ENCODE measurements at places on chromosomes 7 and 10.

DNA sequence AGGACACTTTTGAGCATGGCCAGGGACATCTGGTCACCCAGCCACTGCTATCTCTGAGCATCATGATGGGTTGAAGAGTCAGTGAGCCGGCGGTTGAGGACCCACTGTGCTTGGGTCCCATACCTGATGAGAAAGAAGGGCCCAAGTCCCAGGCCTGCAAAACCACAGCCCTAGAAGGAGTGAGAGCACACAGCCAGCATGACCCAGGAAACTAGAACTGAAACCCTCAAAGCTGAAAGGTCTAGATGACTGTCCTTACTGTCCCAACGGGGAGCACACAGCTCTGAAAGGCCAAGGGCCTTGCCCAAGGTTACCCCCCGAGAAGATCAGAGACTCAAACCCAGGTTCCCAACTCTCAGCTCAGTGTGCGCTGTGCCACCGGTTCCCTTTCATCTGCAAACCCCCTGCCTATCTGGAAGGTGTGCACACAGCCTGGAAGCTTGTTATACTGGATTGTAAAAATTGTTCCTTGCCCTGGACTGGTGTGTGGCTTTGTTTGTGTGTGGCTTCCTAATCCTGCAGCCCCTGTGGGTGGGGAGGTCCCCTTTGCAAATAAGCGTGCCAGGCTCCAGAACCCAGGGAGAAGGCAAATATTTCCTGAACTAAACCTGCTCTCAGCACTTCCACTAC is 22.6 kb upstream of the PSAP start:
- DNase-seq, result no peak

DNA sequence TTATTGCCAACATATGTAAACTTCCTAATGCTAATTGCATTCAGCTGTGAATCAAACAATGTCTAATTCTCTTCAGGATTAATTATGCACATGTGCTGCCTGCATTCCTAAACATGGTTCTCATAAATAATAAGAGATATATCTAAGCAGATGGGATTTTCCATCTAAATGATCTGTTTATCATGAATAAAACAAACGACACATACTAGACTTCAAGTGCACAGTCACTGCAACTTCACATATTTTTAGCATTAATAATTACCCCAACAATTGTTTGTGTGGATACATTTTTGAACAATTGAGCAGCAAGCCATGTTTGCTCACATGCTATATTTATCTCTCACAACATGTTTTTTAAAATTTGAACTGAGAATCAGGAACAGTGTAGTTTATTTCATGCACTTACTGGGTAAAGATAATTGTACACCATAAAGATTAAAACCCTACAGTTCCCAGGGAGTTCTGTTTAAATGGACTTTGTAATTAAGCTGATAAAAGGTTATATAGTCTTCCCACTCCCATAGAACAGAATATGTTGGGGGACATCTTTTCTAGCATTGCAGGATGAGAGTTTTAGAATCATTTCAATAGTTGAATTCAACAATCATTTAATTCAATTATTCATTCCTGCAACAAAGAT is 378.5 kb downstream of the MDFIC start:
- DNase-seq, result no peak

DNA sequence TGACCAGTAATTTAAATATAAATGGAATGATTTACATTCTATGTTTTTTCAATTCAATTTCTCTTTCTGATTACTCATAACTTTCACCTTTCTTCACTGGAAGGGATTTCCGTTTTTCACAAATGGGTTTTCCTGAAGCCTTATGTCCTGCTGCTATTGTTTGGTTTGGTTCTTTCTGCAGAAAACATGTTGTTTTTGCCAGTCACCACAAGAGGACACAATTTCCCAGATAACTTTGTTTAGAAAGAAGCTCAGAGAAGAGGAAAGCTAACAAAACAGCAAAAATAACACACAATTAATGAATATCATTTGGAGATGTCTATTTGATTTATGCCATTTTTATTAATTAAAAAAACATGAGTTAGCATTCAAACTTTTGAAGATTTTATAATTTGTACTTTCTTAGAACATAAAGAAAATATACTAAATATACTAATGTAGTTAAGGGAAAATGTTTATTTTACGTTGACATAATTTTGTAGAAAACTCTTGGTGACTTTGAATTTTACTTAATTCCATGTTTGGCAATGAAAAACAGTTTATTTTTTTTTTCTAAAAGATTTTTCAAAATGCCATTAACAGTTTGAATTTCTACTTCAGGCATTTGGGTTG is 4.6 kb upstream of the TWIST1 start:
- peak; percentile 35 for DNase-seq

- peak; percentile 39 for DNase-seq
Measured at GRCh38 chr10:97278491-97278989, 13.9 kb downstream of the ARHGAP19 start.

DNA sequence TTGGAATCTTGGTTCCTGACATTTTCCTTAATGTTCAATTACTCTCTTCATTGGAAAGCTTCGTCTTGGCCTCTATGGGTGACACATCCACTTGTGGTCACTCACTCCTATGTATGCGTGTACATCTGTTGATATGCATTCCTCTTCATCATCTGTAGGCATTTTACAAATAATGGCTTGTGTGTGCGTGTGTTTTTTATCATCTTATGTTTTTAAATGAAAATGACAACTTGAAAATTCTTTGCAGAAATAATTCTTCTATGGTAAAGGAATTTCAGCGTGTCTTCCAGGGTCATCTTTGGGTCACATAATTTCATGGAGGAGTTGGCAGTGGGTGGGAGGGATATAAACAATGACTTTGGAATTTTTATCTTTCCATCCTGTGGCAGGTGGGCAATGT is 925.1 kb downstream of the LRMDA start:
- DNase-seq, result no peak

DNA sequence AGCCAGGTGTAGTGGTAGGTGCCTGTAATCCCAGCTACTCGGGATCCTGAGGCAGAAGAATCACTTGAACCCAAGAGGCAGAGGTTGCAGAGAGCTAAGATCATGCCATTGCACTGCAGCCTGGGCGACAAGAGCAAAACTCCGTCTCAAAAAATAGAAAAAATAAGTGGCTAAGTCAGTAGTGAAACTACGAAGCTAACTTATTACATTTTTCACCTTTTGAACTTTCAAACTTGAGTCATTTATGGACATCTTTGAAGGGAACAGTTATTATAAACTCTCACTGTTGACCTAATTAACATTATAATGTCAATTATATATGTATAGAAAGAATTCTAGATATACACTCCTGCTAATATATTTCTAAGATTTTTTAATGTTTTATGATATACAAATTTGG is 541.5 kb upstream of the C7orf33 start:
- no peak for DNase-seq

GRCh38 chr7:17996442-17997223 is 31.0 kb downstream of the PRPS1L1 start:
- DNase-seq, result no peak

- no peak for DNase-seq
Measured at GRCh38 chr7:151877911-151878835, 1.3 kb upstream of the PRKAG2 start.

- DNase-seq, result no peak
Measured at GRCh38 chr7:71186535-71187057, 54.7 kb downstream of the GALNT17 start.

DNA sequence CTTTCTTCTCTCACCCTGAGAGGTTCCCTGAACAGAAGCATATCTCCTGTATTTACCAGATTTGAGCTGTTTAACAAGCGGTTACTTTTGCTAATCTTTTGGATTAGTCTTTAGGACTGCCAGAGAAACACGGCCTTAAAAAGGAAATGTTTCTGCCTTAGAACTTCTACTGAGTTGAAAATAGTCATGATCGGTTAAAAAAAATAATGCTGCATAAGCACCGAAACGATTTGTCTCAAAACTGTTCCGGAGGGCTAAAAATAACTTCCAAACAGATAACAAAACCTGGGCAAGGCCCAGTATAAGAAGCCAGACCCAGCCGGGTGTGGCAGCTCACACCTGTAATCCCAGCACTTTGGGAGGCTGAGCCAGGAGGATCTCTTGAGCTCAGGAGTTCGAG is 43.3 kb upstream of the CYTH3 start:
- no peak for DNase-seq

DNA sequence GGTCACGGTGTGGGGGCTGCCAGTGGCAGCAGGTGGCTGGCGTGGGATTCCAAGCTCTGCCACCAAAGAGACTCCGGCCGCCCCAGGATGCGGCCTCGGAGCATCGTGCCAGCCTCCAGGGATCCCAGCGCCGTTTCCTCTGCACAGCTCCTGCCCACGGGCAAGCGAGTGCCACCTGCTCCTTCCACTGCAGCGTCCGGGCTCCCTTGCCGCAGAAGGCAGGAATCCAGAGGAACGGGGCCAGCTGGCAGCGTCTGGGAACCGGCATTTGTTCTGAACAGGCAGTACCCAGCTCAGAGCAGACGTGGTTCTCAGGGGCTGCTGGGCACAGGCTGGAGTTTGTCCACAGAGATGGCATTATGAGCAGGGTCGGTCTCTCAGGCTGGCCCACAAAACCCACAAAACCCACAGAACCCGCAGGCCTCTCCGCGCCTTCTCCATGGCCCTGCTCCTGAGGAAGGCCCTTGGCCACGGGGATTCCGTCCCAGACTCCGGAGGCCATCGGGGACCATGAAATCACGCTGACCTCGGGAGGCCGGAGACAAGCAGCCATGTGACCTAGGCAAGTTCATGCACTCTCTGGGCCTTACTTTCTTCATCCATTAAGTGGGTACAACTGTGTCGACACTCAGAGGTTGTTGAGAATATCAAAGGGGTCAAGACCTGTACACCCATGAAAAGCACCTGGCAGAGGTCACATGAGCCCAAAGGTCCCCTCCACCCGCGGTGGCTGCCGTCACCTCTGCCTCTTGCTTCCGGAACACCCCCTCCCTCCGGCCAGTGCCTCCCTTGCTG is 72.1 kb upstream of the TNRC18 start:
- no peak for DNase-seq

GRCh38 chr7:127859330-127859729 is 171.9 kb downstream of the LRRC4 start:
- DNase-seq, result no peak

DNA sequence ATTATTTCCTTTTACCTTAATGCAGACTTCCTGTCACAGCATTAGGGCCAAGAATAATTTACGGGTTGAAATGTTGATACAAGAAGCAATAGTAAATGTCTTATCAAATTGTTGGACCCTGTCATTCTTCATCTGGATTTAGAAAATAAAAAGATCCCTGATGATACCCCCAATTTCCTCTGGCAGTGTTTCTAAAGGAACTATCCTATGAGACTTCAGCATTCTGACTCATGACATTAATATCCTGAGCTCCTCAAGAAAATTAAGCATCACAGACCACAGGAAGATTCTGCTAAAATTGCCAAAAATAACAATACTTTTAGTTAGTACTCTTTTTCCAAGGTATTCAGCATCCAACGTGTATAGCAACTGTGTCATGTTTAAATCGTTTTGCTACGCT is 490.5 kb upstream of the ANKRD30A start:
- no peak for DNase-seq

- no peak for DNase-seq
Measured at GRCh38 chr7:94394437-94395140, at the start of gene COL1A2. Gene COL1A2, plus strand, starts transcription at chr7:94394895. Its CDS starts 137 bp downstream, at chr7:94395032.

GRCh38 chr10:97490592-97490991 is 7.6 kb downstream of the MMS19 start:
- no peak for DNase-seq

DNA sequence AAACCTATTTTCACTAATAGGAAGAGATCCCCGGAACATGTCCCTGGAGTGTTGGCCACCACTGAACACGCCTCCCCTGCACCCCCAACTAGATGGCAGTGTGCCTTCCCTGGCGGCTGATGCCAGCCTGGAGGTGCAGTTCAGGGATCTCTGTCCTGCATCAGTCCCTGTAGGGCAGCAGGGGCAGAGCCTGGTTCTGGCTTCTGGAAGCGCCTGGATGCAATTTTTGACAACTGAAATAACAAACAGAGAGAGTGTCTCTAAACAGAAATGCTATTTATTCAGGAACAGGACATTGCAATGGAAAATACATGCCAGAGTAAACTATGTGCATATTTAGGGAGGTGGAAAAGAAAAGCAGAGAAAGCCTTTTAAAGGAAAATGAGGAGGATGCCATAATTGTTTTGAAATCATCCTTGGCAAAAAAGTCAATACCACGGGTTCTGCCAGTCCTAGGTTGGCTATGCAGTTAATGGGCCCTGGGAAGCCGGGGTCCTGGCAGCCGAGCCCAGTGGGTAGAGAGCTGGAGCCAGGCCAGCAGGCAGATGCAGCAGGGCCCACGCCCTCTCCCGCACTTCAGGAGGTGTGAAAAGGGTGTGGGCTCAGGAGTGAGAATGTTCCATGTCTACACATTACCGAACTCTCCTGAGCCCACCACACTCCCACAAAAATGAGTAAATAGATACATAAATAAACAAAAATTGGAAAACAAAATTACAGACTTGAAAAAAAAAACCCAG is 18.5 kb downstream of the ANTXRL start:
- no peak for DNase-seq

DNA sequence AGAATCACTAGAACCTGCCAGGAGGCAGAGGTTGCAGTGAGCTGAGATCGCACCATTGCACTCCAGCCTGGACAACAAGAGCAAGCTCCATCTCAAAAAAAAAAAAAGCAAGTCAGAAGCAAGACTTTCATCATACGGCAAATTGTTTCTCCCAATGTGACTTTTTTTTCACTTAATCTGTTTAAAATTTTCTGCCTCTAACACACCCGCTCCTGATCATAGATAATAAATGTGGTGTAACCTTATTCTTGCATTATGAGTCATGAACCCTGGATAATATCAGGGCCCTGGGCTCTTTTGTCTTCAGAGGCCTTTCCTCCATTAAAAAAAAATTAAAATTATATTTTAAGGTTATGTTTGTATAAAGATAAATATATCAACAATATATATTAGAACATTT is 111.4 kb upstream of the JCAD start:
- DNase-seq, result no peak

DNA sequence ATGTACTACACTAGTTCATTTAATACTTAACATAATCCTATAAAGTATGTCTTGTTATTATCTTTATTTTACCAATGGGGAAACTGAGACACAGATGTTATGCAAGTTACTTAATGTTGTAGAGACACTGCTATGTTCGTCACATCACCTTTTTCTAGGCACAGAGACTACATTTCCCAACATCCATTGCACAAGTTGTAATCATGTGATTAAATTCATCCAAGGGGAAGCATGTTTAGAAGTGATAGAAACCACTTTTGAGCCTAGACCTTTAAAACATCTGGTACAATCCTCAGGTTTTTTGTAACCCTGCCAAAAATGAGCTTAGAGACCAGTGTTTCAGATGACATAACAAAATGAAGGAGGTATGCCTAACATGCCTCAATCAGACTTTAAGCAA is 386.8 kb upstream of the HPS1 start:
- no peak for DNase-seq

GRCh38 chr7:43761938-43762692 is 3.6 kb downstream of the BLVRA start:
- no peak for DNase-seq

DNA sequence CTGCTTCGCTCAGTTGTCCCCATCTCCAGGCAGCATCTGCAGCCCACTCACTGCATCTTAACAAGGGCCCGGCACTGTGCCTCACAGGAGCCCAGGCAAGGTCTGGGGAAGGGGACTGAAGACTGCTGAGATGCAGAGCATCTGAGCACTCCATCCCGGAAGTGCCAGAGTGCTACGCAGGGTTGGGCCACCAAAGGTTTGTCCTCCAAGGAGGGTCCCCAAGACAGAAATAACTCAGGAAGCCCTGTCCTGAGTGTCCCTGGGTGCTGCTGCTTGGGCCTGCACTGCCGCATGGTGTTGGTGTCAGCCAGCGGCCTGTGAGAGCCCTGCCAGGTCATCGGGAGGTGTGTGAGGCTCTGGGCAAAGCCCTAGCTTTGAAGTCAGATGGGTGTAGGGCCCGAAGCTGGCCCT is 288.2 kb upstream of the ZMIZ1 start:
- no peak for DNase-seq

GRCh38 chr10:34690383-34691049 is 124.6 kb downstream of the PARD3 start:
- no peak for DNase-seq

Measured in Caki2 (cell line).